ENCODE measurements at places on chromosomes 13 and 19. TPM values are rescaled to one million over a fixed set of nuclear protein-coding genes. Genes with fewer than 3 reads are reported as not detected.
A peak's percentile ranks its signal among the peaks of the same experiment; 100 is the strongest.

- no peak overlapping the region for H3K4me3 ChIP-seq
- no peak overlapping the region for H3K27ac ChIP-seq
These were observed 717.7 kb upstream of the ATXN8OS start for GRCh38 chr13:69389899-69390298.

The C5AR2 gene
- 0.52 TPM for total RNA-seq

DNA sequence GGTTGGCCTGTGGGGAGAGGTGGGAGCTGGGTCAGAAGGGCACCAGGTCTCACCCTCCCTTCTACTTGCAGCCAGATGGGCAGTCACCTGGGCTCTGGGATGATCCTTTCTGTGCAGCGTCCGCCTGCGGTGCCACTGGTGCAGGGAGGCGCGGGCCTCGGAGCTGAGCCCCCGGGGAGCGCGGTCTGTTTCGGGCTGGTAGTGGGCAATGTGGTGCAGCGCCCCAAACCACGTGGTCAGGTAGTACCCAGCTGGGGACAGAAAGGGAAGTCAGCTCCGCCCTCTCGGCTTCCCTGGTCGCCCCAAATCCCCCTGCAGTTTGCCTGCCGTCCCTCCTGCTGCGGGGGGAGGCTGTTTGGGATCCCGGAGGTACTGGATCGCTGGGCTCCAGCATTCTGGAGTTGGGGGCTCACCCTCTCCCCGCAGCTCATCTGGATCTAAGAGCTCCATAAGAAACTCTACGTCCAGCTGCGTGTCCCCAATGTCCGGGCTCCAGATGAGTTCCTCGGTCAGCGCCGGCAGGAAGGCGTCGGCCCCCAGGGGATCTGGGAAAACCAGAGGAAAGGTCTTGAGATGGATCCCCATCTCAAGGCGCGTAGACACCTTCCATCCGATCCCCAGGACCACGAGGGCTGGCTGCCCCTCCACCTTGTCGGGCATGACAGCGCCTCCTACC is 8.8 kb downstream of the RINL start:
- peak overlapping the region; percentile 27 for H3K27ac ChIP-seq
- no peaks in the 10 kb centered on the region for H3K27me3 ChIP-seq
- H3K4me3 ChIP-seq: peak overlapping the region; percentile 40
- DNase-seq: peak; percentile 59
- H3K36me3 ChIP-seq: no peaks in the 10 kb centered on the region

The LILRA5 gene
- not detected for total RNA-seq

- DNase-seq: no peak
- H3K36me3 ChIP-seq: no peaks in the 10 kb centered on the region
- H3K4me1 ChIP-seq: no peaks in the 10 kb centered on the region
These were observed 7.1 kb upstream of the GPR18 start for GRCh38 chr13:99265162-99265800.

DNA sequence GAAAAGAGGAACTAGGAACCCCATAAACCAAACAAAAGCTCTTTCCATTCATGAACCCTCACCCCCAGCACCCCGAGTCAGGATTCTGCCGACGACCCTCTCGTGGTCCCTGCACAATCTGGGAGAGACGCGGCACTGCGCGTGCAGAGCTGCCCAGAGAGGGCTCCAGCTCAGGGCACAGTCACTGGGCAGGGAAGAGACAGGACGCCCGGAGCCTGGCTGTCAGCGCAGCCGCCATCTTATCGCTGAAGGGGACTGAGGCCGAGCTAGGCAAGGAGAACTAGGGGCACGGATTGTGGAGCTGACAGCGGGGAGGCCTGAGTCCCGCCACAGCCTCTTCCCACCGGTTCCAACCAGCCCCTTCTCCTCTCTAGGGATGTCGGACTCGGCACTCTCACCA is 349 bp downstream of the ZNF98 start:
- no peak overlapping the region for H3K4me3 ChIP-seq
- no peak for DNase-seq
- H3K4me1 ChIP-seq: no peaks in the 10 kb centered on the region
- H3K36me3 ChIP-seq: no peaks in the 10 kb centered on the region

- H3K4me3 ChIP-seq: no peak within 1 kb of the TSS
- no peaks in the 10 kb centered on the region for H3K27me3 ChIP-seq
- H3K27ac ChIP-seq: no peak within 1 kb of the TSS
These were observed at the start of gene OR10H5 for GRCh38 chr19:15787611-15788155. OR10H5 (plus strand) TSS chr19:15787661; CDS start chr19:15794049, 6,388 bp downstream.

- no peaks in the 10 kb centered on the region for H3K27me3 ChIP-seq
- no peaks in the 10 kb centered on the region for H3K4me1 ChIP-seq
- H3K36me3 ChIP-seq: no peaks in the 10 kb centered on the region
- H3K27ac ChIP-seq: no peak overlapping the region
These were observed 519.5 kb downstream of the SUCLA2 start for GRCh38 chr13:47481536-47481935.

The SYT3 gene
- 0.33 TPM for total RNA-seq

GRCh38 chr13:97018029-97018819 is 23.9 kb upstream of the OXGR1 start:
- no peaks in the 10 kb centered on the region for H3K4me1 ChIP-seq
- peak; percentile 33 for DNase-seq
- no peak overlapping the region for H3K4me3 ChIP-seq
- H3K27ac ChIP-seq: no peak overlapping the region

The TSHZ3 gene
- 1.3 TPM for total RNA-seq

- H3K4me1 ChIP-seq: peaks cover 40% of the 10 kb centered on the region
- no peaks in the 10 kb centered on the region for H3K36me3 ChIP-seq
- DNase-seq: no peak
These were observed 4.3 kb upstream of the PDE4A start for GRCh38 chr19:10416083-10416379.

DNA sequence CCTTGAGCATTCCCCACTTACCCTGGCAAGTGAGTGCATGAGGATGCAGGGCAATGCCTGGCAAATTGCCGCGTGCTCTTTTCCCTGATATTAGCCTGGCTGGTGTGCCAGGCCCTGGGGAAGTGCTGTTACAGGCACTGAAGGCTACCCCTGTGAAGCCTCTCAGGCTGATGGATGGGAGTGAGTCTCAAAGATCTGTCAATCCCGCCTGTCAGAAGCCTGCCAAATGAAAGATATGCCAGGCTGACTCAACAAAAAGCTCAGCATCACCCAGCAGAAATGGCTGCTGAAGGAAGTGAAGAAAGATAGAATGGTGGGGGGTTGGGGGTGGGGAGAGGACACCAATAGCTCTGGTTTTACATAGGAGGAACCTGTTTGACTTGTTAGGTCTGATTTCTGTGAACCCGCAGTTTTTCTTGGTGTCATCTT is 112.1 kb downstream of the LACC1 start:
- H3K4me1 ChIP-seq: no peaks in the 10 kb centered on the region
- no peaks in the 10 kb centered on the region for H3K36me3 ChIP-seq
- no peak for DNase-seq
- no peak overlapping the region for H3K27ac ChIP-seq

DNA sequence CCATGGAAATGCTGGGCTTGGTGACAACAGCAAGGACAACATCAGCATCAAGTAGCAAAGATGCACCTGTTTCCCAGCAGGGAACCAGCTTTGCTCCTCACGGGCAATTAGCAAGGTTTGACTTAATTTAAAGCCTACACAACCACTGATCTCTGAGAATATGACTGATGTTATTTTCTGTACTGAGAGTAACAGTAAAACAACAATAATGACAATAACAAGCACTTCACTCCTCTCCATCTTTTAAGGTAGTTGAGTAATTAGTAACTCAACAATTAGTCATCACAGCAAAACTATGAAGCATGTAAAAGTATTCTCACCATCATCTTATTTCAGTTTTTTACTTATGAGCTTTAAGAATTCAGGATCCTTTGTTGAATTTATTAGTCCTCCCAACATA is 37.3 kb downstream of the ENOX1 start:
- no peaks in the 10 kb centered on the region for H3K36me3 ChIP-seq
- H3K27me3 ChIP-seq: no peaks in the 10 kb centered on the region
- no peaks in the 10 kb centered on the region for H3K4me1 ChIP-seq
- DNase-seq: no peak
- no peak overlapping the region for H3K4me3 ChIP-seq

The CFAP97D2 gene
- total RNA-seq: not detected

DNA sequence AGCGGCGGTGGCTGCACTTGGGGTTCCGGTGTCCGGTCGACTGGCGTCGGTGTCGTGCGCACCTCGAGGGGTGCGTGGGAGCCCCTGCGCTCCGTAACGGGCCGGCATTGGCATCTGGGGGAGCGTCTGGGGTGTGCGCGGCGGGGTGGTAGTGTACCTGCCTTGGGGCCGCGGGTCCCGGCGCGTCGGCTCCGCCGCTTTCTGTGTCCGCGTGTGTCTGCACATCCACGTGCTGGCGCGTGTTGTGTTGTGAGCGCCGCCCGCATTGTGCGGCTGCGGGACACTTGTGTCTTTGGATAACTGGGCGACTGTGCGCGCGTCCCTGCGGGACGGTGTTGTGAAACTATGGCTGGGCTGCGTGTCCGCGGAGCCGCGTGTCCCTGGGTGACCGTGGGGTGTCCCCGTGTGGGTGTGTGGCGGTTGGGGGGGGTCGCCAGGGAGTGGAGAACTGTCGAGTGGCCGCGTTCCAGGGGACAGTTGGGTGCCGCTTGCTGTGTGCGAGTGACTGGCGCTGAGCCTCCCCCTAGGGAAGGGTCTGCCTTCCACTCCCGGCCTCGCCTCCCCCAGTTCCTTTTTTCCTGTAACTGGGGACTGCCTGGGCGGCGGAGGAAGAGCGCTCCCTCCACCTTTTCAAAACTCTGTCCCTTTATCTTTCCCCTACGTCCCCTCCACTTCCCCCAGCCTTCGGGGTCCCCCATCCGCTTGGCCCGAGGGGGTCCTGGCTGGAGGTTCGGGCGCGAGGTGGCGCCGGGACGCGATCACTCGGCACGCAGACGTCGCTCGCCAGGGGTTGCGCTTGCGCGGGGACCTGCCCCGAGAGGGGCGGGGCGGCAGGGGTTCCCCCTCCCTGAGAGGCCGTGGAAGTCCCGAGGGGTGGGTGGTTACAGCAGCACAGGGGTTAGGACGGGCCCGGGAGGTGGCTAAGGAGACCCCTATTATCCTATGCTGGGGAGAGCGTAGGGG is 5.7 kb upstream of the NFIC start:
- H3K4me3 ChIP-seq: peak overlapping the region; percentile 57
- no peaks in the 10 kb centered on the region for H3K27me3 ChIP-seq
- peak; percentile 75 for DNase-seq
- H3K27ac ChIP-seq: peak overlapping the region; percentile 95

DNA sequence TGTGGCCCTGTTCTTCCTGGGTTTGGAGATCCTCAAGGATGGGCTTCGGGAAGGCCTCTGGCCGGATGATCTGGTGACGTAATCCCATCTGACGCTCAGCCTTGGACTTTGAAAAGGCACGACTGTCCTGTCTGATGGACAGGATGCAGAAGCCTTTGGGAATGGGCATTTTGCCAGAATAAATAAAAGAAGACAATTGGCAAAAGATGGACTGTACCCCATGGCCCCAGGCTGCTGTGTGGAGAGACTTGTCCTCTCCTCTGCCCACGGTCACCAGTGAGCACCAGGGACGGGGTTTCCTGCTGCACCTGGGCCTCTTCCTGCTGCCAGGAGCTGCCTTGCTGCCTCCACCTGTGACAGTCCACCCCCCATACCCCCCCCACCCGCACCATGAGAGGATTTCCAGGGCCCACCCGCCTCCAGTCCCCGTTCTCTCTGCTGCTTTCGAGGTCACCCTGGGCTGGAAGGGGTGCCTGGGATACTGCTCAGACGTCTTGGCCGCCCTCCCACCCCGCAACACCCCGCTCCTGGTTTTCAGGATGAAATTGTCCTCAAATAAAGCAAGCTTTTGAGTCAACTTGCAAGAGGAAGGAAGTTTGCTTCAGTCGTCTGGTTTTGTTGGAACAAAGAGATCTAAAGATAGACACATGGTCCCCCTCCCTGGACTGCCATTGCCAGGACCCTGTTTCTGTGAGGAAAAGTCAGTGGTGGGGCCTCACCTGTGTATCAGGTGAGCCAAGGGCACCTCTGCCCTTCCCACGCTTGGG is 40.9 kb downstream of the MCF2L start:
- no peaks in the 10 kb centered on the region for H3K27me3 ChIP-seq
- H3K36me3 ChIP-seq: no peaks in the 10 kb centered on the region
- H3K4me1 ChIP-seq: peaks cover 13% of the 10 kb centered on the region

GRCh38 chr13:33116321-33117010 is 100.2 kb downstream of the KL start:
- H3K27me3 ChIP-seq: no peaks in the 10 kb centered on the region
- no peak overlapping the region for H3K27ac ChIP-seq
- peaks cover 15% of the 10 kb centered on the region for H3K4me1 ChIP-seq
- peaks cover 18% of the 10 kb centered on the region for H3K36me3 ChIP-seq
- no peak overlapping the region for H3K4me3 ChIP-seq
- DNase-seq: no peak

GRCh38 chr19:41031916-41032315 is 40.8 kb downstream of the CYP2B6 start:
- no peaks in the 10 kb centered on the region for H3K27me3 ChIP-seq
- H3K36me3 ChIP-seq: no peaks in the 10 kb centered on the region
- no peak overlapping the region for H3K4me3 ChIP-seq
- H3K4me1 ChIP-seq: no peaks in the 10 kb centered on the region

GRCh38 chr13:31747966-31748365 is 8.6 kb downstream of the RXFP2 start:
- no peaks in the 10 kb centered on the region for H3K36me3 ChIP-seq
- H3K27me3 ChIP-seq: no peaks in the 10 kb centered on the region
- DNase-seq: no peak
- H3K4me3 ChIP-seq: no peak overlapping the region
- H3K27ac ChIP-seq: no peak overlapping the region
- H3K4me1 ChIP-seq: no peaks in the 10 kb centered on the region

DNA sequence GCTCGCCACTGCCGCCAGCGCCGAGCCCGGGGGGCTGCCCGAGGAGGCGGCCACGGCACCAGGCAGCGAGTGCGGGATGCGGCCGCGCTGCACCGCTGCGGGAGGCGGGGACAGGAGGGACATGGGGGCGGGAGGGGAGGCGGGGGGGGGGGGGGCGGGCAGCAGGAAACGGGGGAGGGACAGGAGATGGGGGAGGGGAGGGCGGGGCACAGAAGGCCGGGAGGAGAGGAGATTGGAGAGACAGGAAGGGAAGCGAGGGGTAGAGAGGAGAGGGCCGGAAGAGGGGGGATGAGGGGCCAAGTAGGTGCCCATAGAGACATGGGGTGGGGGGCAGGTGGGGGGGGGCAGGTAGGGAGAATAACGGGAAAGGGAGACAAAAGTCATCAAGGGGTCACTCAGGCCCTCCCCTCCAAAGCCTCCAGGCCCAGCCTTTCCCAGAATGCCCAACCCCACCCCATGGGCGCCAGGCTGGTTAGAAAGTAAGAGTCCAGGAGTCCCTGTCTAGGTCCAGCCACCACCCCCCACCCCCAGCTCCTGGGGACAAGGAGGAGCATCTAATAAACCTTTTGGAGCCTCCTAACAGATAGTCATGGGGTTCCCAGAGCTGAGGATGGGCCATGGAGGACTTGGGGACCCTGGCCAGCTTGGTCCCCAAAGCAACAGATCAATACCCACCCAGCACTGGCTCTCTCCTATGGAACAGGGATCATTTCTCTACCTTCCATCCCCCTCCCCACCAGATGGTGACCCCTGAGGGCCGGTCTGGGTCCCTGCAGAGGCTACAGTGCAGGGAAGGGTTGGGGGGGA is 9.5 kb downstream of the NR2F6 start:
- no peak overlapping the region for H3K4me3 ChIP-seq
- no peaks in the 10 kb centered on the region for H3K27me3 ChIP-seq
- DNase-seq: no peak
- H3K4me1 ChIP-seq: peaks cover 54% of the 10 kb centered on the region
- peaks cover 3% of the 10 kb centered on the region for H3K36me3 ChIP-seq
